Thyroid gland (tissue), 4 donors: ENCODE measurements at places on chromosomes 2 and 18.

DNA sequence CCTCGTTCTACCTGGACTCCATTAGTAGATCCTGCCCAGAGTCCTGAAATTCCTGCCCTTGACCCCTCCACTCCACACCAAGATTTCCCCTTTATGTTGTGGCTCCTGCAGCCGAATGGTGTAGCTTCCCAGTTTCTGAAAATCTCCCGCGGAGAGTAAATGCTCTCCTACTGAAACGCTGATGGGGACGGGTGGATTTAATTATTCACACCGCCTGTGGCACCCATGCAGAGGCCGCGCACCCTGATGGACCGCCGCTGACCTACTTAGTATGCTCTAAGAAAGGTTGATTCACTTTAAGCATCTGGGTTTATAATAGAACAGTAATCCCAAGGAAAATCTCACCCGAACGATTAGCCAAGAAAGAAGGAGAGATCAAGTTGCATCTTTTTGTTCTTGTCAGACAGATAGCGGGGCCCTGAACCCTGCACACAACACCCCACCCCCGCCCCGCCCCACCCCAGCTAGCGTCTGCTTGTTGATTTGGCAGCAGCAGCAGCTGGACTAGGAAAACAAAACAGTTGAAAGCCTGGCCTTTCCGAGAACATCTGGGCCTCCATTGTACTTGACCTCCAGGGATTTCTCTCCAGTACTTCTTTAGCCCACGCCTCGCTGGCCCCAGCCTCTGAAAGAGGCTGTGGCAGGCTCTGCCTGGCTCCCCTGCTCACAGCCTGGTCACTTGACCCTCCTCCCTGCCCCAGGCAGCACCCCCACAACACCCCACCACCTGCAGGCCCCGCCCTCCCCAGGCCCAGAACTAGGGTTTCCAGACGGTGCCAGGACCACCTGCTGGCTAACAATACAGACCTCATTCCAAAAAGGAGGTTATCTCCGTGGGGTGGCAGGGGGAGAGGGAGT lies 53.6 kb downstream of the DPYSL5 start:
- no peak for DNase-seq

DNA sequence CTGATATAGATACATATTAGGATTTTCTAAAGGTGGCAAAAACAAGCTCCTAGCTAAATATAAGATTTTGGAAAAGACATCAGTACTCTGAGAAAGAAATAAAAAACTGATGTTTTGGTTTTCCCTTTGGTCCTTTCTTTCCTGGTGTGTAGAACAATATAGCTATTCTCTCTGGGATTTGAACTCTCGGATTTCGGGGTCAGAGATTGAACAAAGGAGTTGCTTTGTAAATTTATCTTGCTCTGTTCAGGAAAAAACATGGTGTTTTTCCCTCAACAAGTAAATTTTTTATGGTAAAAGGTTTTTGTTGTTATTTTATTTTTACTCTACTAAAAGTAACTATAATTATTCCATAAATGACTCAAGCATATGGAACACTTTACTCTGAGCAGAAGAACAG lies 889.3 kb downstream of the ERBB4 start:
- DNase-seq: no peak

DNA sequence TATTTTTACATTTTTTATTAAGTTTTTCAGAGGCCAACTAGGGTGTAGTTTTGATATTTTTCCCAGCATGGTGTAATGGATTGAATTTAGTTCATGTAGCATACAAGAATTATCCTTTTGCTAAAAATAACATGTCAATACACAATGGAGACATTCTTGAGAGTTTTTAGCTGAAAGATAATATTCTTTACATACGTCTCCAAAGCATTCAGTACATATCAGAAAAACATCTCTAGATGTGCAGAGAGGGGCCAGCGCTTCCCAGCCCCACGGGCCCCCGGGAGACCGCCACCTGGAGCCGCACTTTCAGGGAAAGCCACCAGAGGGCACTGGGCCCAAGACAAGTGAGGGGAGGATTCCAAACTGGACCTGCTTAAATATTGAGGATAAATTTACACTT lies 499.4 kb downstream of the GALR1 start:
- no peak for DNase-seq

- DNase-seq: no peak
These were observed 116.5 kb upstream of the MCFD2 start for GRCh38 chr2:47031909-47032668.

DNA sequence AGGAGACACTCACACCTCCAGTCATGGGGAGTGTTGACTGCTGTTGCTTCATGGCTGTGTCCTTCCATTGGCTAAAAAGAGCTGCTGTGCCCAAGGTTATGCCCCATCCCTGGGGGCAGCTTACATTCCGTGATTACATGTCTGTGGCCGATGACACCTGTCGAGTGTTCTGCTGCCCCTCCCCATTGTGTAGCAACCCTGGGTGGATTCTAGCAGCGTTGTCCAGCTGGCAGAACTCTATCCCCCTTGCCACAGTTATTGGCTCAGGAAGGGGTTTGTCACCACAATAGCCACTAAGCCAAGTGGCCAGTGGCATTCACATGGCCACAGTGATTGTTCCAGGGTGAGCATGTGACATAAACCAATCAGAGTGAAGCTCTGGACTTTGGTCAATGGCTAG lies 11.6 kb upstream of the PDIA6 start:
- DNase-seq: no peak

DNA sequence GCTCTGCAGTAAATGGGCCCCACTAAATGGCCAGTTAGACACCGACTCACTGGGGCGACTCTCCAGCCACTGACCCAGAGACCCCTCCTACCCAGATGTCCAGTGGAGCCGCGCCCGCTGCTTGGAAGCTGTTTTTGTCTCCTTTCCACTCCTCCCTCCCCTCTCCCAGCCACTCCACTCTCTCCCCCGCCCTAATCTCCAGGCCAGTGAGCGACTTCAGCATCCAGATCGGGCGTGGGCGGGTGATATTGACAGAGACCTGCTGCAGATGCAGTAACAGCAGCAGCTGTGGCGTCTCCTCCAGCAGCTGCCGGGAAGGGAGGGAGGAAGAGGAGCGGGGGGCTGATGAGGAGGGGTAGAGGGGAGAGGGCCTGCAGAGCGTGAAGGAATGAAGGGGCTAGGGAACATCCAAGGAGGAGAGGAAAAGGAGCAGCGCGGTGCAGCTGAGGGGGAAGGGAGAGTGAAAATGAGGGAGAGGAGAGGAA lies at the start of gene SCN7A:
TSS of gene SCN7A (minus strand) at position 110 of the 485 bp plus-strand sequence. CDS start 16,553 bp downstream, outside the sequence.
- DNase-seq: peak; percentile 3
